Stimulated activated CD4-positive, alpha-beta T cell treated with anti-CD3 and anti-CD28 coated beads, Interleukin-4, amount 100 ng/mL, for 24 hours (primary cell): ENCODE measurements at places on chromosomes 11 and 22.

GRCh38 chr22:17412232-17412631 is 43.0 kb downstream of the CECR2 start:
- DNase-seq, result no peak

DNA sequence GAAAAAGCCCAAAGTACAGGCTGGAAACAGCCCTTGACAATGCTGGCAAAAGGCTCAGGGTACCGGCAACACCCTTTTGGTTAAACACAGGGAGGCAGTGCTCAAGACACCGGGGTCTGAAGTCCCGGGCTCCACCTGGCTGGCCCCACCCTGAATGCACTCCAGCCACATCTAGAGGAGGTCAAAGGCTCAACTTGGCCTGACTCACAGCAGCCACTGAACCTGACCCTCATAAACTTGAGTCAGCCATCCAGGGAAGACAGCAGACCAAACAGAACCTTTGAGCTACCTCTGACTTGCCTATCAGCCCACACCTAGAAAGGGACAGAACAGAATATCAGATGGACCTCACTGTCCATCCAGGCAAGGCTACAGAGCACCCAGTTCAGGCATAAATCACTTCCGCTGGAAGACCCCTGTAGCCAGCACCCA is 3.8 kb downstream of the CFL1 start:
- DNase-seq, result no peak

DNA sequence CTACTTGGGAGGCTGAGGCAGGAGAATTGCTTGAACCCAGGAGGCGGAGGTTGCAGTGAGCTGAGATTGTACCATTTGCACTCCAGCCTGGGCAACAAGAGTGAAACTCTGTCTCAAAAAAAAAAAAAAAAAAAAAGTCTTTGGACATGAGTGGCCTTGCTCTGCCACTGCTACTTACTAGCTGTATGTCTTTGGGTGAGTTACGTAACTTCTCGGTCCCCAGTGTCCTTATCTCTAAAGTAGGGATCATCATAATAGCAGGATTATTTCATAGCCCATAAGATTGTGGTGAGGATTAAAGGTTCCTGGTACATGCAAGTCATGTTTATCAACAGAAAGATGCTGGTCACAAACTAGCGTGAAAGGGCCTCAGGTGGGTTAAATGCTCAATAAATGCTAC is 53.9 kb upstream of the HEPHL1 start:
- no peak for DNase-seq

DNA sequence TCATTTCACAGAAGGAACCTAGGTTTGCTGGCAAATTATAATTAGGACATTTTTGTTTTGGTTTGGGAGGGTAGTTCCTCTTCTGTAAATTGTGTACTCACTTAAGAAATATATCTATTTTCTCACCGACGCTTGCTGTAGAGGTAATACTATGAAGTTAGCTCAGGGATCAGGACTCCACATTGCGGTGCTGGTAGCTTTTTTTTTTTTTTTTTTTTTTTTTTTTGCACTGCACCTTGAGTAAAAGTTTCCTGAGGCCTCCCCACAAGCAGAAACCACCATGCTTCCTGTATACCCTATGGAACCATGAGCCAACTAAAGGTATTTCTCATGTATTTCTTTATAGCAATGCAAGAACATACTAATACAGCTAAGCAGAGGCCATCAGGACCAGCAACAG is 14.7 kb downstream of the UBTFL1 start:
- DNase-seq, result no peak

- DNase-seq, result no peak
Observed at GRCh38 chr11:3659595-3660515, 11.3 kb downstream of the CHRNA10 start.

DNA sequence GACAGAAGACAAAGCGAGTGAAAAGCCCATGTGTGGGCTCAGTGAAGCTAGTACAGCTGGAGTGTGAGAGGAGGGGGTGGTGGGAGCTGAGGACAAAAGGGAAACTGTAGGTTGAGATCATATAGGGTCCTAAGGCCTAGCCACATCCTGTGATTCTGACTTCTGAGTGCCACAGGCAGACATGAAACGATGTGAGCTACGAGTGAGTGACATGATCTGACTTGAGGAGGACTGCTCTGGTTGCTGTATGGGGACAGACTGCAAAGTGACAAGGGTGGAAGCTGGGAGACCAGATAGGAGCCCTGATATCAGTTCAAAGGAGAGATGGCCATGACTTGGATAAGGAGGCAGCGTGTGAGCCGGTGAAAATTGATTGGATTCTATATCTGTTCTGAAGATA is 85.4 kb downstream of the MICAL2 start:
- peak; percentile 59 for DNase-seq

DNA sequence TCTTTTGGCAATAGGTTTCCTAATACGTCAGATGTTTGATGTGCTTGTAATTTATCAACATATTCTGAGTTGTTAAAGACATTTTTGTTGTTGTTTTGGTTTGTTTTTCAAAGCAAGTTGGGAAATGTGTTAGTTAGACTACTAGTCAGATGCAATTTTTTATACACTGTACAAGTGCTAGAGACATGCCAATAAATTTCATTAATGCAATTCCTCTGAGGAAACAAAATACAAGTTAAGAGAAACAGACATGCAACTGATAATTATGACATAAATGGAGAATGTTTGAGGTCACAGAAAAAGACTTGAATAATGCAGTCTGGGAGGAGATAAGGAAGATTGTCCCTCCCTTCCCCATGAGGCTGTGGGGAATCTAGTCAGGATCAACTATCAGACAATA is 5.9 kb downstream of the OR51T1 start:
- DNase-seq, result no peak

DNA sequence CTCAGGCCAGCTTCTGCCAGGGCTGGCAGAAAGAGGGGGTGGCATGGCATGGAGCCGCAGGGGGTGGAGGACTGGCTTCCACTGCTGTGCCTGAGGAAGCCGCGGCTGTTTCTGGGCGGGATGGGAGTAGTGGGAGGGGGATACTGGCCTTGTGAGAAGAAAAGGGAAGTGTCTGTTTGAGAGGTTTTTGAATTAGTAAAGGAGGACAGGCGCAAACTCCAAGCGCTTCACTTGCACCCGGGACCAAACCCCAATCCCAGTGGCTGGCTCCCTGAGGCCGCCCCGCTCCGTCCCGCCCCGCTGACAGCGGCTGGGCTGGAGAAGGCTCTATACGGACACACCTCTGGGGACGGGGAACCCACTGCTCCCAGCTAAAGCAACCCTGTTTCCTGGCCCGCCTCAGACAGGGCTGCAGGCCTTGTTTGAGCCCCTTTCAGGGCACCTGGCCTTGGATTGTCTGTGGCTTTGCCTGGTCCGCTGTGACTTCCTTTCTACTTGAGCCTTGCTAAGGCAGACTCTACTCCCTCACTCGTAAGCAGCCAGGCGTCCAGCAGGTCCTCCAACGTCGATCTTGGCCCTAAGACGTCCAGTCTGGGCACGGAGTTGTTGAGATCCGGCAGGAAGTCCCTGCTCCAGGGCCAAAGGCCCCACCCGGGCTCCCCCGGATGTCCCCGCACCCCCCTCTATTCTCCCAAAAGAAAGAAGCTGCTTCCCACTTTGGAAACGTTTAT is 2.2 kb downstream of the APOA1 start:
- DNase-seq, result no peak

DNA sequence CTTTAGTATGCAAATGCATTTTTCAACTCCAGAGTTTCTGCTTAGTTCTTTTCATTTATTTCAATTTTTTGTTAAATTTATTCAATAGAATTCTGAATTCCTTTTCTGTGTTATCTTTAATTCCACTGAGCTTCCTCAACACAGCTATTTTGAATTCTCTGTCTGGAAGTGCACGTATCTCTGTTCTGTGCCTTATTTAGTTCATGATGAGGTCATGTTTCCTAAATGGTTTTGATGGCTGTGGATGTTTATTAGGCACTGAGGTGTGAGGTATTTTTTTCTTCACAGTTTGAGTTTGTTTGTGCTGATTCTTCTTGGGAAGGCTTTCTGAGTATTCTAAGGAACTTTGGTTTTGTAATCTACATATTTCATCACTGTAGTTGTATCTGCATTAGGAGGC is 2042.8 kb upstream of the RAG2 start:
- DNase-seq, result no peak

DNA sequence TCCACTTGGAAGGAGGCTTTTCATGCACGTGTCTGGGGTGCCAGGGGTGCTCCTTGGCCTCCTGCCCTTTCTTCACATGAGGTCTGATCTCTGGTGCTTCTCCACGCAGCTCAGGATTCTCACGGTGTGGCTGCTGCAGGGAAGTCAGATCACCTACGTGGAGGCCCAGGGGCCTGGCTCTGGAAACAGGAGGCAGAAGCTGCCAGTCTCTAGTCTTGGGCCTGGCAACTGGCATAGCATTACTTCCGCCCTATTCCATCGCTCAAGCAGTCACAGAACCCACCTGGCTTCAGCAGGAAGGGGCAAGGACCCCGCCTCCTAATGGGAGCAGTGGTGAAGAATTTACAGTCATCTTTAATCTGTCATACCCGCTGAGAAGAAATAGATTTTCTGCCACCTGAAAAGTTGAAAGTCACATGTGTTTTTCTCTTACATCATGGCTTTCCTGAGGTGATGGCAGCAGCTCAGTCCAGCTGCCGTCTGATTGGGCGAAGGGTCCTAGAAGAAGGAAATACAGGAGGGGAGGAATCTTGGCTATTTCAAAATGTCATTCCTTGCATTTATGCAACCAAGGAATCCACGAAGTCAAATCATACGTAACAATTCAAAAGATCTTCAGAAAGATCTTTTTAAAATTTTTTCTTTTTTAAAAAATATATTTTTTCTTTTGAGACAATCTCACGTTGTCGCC is 50.1 kb upstream of the DKK3 start:
- no peak for DNase-seq

DNA sequence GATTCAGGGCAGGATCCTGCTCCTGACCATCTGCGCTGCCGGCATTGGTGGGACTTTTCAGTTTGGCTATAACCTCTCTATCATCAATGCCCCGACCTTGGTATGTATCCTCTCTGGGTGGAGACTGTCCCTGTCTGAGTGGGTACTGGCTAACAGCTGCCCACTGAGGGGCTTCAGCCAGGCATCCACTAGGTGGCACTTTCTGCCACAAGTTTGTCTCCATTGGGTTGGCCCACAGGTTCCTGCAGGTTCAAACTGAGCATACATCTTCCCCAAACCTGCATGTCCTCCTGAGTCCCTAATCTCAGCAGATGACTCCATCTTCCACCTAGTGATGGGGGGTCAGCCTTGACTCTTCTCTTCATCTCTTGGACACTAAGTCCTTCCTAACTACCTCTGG is 4.4 kb downstream of the SLC2A11 start:
- DNase-seq, result peak; percentile 28

DNA sequence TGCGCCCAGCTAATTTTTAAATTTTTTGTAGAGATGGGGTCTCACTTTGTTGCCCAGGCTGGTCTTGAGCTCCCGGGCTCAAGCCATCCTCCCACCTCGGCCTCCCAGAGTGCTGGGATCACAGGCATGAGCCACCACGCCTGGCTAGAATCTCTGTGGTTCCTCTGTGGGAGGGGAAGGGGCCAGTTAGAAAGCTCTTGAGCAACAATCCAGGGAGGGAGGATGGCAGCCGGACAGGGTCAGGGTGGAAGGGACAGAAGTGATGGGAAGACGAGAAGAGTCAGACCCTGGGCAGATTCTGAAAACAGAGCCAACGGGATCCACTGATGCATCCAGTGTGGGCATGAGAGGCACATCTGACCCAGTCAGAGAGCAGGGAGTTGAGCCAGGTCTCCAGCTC is 38.9 kb upstream of the MN1 start:
- DNase-seq, result no peak

GRCh38 chr11:133818302-133818701 is 27.0 kb downstream of the SPATA19 start:
- no peak for DNase-seq

GRCh38 chr11:18727479-18728236 is 1.7 kb upstream of the IGSF22 start:
- peak; percentile 58 for DNase-seq

DNA sequence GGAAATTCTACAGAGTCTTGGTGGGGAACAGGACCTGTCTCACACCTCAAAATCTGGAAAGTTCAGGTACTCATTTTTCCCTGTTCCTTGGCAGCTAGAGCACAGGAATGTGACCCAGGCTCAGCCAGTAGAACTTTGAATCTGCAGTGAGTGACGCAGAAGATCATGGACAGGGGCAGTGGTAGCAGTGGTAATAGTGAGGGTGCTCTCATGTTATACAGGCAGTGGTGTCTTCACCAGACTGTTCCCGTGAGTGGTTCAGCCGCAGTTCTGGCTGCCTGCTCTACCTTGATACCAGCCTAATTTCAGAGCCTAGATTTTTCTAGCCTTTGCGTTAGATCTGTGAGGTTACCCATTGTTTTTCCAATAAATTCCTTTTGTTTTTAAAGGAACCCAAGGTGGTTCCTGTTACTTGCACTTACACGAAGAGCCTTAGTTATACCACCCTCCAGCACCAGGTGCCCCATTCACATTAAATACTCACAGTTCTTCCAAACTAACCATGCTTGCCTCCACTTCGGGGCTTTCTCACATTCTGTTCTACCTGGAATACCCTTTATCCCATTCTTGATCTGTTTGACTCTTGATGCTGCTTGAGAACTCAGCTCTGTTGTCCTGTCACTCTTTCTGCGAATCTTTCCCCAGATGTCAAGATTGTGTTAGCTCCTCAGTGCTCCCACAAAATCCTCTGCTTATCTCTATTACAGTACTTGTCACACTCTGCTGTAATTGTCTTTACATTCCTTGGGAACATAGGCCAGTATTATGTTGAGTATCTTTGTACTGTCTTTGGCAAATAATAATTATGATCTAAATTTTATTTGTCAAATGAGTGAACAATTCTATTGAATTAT is 47.8 kb downstream of the SWAP70 start:
- no peak for DNase-seq

DNA sequence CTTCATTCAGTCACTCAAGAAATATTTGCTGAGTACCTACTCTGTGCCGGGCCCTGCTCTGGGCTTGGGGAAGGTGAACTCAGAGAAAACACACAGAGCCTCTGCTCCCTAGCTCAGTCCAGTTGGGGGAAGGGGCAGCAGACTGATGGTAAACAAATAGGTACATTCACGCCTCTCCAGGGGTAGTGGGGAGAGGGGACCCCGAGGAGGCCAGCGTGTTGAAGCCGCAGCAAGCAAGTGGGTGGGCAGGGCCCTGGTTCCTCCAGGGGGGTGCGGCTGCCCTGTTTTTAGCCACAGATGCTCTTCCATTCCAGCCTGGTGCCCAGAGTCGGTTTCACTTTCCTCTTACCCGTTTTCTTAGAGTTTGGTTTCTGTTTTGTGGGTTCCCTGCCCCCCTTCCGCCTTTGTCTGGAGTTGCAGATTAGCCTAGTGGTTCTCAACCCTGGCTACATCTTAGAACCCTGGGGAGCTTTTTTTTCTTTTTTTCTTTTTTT is 8.7 kb downstream of the DRAP1 start:
- peak; percentile 80 for DNase-seq

- DNase-seq, result peak; percentile 56
Observed at GRCh38 chr11:68471360-68472340, 11.1 kb downstream of the PPP6R3 start.
